Effector memory CD4-positive, alpha-beta T cell (primary cell): ENCODE measurements at places on chromosomes 13 and 19.

- no peak for DNase-seq
Measured at GRCh38 chr13:44337581-44337980, 36.0 kb upstream of the SERP2 start.

DNA sequence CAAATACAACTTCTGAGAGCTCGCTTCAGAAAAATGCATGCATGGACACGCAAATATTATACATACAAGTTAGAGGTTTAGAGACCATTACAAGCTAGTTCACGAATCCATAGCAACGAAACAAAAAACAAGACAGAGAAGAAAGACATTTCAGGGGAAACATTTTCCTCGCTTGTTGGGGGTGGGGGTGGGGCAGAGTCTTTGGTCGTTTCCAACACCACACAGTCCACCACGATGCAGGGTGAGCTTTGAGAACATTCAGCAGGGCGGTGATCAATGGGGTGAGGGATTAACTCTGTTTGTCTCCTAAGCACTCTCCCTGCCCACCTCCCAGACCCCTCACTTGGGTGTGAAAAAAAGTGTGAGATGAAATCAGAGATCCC, 651 bp downstream of the OXGR1 start:
- DNase-seq = no peak

DNA sequence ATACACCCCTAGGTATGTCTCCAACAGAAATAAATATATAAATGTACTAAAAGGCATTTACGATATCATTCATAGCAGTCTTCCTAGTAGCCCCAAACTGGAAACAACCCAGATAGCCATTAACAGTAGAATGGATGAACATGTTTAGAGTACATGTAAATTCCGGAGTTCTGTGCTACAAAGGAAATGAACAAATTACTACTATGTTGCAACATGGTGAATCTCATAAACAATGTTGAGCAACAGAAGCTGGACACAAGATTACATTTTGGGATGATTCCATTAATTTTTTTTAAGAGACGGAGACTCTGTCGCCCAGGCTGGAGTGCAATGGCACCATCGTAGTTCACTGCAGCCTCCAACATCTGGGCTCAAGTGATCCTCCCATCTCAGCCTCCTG, 5.9 kb upstream of the SLC7A10 start:
- no peak for DNase-seq

DNA sequence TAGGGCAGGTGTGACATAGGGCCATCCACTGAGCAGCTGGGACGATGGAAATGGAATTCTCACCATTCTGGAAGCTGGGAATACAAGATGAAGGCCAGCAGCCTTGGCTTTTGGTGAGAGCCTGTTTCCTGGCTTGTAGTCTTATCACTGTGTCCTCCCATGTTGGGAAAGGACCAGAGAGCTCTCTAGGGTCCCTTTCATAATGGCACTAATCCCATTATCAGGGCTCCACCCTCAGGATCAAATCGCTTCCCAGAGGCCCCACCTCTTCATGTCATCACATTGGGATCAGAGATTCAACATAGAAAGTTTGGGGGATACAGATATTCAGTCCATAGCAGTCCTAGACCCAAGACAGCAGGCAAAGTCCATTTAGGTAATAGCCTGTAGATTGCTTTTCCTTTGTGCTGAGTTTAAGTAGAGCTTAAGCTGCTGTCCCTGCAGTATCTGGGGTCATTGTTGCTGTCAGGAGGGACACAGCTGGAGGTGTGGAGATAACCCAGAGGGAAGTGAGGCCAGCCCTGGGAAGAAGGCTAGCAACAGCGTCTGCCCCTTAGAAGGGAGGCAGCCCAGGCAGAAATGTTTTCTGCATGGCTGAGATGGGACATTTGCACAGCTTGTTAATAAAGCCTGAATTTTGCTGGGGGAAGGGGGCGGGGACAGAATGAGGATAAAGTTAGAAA, 136.5 kb upstream of the GPR12 start:
- DNase-seq = no peak

DNA sequence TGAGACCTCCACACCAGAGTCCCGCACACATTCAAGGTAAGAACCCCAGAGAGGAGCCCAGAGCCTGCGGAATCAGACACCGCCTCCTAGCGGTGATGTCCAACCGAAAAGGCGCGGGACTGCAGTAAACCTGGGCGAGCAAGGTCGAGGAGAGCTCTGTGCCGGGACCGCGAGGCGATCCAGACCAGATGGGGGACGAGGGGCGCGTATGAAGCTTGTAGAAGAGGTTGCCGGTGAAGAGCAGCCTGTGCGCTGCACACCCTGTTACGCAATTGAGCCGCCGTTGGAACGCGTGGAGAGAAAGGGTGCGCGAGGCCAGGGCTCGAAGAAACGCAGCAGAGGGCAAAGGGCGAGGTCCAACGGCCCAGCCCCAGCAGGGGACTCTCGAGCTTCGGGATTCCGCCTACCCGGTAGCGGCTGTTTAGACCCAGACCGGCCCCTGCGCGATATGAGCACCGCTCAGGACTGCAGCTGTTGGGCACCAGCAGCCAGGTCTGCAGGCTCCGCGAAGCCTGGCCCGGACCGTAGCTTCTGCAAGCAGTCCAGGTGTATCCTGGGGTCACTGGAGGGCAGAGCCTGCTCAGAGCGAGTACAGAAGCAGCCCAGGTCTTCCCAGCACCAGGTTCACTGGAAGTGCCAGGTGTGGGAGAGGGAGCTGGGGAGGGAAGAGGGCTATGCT, 65.9 kb upstream of the ZNF599 start:
- DNase-seq = no peak

- DNase-seq = no peak
Measured at GRCh38 chr13:37382146-37382545, 216.4 kb downstream of the POSTN start.

DNA sequence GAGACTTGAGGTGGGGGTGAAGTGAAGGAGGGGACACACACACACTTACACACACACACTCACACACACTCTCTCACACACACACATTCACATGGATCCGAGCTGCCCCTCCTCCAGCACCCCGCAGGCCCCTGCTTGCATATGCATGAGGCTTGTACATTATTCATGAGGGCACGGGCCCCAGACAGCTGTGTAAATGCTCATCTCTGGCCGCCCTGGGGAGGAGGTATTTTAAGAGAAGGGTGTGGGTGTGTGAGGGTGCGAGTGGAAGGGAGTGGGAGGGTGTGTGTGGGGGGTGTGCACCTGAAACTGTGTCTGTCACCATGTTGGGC, 2.4 kb downstream of the NCAN start:
- DNase-seq = no peak

DNA sequence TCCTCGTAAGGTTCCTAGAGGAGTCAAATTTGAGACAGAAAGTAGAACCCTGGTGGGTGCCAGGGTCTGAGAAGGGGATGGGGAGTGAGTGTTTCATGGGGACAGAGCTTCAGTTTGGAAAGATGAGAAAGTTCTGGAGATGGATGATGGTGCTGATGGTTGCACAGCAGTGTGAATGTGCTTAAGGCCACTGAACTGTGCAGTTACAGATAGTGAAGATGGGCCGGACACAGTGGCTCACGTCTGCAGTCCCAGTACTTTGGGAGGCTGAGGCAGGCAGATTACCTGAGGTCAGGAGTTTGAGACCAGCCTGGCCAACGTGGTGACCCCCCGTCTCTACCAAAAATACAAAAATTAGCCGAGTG, 917 bp downstream of the SPC24 start:
- no peak for DNase-seq

DNA sequence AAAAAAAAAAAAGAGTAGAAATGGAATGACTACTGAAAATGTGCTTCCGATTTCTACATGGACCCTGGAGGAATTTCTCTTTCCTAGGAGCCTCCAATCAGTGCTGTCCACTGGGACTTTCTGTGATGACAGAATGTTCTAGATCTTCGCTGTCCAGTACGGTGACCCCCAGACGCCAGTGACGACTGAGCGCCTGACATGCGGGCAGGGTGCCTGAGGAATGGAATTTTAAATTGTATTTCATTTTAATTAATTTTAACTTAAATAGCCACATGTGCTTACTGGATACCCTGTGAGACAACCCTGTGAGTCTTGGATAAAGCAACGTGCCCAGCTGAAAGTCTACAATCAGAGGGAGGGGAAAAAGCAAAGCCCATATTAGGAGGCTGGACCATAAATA, 4.1 kb upstream of the TLE6 start:
- no peak for DNase-seq

GRCh38 chr19:14475251-14476073, at the start of gene PTGER1:
Gene PTGER1, minus strand, starts transcription at chr19:14475354. Its CDS starts 1,034 bp downstream, at chr19:14474320.
- DNase-seq = no peak

DNA sequence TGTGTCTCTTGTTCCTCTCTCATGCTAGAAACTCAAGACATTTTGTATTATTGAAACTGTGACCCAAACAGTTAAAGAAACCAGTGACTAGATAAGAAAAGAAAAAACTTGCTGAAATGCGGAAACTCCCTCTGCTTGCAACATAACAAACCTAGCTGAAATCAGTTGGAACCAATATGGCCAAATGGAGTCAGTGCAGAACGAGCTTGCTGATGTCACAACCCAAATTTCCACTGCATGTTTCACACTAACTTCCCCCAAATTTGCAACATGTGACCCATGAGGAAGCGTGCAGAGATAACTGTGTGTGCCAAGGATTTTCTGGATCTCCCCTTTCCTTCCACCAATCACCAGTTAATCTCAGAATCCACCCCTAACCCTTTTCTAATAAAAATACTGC, 208.0 kb downstream of the DLEU7 start:
- no peak for DNase-seq

DNA sequence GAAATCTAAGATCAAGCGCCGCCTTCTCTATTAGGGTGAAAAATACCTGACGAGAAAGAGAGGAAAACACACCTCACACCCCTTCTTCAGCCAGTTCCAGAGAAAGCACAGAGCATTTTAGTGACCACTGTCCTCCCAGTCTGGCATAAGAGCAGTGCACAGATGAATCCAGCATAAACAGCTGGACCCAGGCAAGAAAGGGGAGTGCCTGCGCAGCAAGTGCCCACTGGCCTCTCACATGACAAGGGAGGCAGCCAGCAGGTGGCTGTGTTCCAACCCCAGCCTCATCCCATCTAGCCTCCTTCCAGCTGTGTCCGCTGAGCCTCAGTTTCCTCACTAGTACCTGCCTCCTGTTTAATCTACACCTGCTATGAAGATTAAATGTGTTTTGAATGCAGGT, 8.0 kb downstream of the MED26 start:
- DNase-seq = no peak

DNA sequence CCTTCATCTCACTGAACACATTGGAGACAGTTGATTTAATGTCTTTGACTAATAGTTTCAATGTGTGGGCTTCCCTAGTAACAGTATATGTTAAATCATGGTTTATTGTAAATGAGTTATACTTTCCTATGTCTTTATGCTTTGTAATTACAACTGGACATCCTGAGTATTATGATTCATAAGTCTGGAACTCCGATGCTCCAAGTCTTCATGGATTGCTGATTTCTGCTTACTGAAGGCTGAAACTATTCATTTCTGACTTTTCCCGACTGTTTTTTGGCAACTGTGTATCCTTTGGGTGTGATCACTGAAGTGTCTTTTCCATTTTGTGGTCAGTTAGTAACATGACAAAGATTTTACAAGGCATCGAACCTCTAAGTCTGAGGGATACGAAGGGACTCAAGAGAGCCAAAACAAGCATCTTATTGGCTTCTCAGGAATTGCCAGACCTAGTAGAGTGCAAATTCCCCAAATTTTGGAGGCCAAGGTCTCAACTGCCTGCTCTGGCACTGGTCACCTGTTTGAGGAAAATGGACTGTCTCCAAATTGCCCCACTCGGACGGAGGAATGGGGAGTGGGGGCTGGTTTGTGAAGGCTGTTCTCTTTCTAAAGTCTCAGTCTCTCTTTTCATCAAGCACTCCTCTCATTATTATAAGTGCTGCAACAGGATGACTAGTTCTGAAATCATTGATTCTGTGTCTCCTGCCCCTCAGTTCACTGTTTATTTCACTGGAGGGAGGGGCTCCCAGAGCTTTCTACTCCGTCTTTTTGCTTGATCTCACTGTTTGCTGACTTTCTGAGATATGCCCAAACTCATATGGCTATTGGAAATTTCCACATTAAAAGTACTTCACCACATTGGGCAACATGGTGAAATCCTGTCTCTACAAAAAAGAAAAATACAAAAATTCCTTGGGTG, 20.2 kb upstream of the CD70 start:
- no peak for DNase-seq

DNA sequence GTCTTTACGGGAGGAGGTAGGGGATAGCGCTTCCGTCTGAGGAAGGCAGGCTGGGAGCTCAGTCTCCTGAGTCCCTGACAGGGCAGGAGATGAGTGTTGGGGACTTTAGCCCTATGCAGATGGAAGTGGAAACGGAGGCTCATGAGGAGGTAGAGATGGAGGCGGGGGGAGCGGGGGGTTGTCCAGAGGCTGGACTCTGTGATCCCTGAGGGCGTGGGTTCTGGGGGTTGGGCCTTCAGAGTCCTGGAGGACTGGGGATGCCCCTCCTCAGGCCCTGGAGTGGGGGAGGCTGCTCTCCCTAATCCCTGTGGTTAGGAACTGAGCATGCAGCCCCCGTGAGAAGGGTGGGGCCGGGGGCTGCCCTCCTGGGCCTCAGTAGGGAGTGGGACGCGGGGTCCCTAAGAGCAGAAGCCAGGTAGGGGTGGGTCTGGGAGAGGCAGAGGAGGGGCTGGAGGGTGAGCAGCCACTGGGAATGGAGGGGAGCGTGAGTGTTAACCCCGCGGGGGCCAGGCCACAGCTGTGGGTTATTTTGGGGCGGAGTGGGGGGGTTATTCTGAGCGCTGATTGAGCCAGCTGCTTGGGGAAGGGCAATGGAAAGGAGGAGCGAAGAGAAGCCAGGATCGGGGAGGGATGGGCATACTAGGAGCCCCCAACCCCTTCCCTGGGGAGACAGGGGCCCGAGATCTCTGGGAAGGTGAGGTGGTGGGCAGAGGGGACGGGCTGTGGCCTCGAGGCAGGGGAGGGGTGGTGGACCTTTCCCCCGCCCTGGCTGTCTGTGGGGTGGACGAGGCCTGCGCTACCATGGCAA, 2.8 kb downstream of the GRIN2D start:
- no peak for DNase-seq

- DNase-seq = no peak
Measured at GRCh38 chr19:44969437-44969836, 14.3 kb downstream of the CLPTM1 start.

- no peak for DNase-seq
Measured at GRCh38 chr13:19283836-19284235, 102.2 kb upstream of the TUBA3C start.

GRCh38 chr19:52492201-52492993, 35.1 kb upstream of the ZNF808 start:
- no peak for DNase-seq

- no peak for DNase-seq
Measured at GRCh38 chr13:35498231-35498630, 21.7 kb upstream of the MAB21L1 start.

DNA sequence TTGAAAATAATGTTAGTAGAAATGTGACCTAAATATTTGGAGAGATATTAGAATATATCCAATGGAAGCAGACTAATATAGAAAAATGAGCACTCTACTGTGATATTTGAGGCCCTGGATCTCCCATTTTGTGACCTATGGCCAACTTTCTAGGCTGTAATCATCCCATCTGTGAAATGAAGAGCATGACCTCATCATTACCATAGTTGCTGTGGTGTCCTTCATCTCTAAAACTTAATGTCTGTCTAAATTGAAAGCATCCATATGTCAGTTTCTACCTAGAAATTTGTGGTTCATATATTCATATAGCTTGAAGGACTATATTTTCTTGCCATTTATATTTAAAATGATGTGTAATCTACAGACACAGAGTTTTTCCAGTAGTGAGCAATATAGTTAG, 41.6 kb downstream of the PAN3 start:
- no peak for DNase-seq
